H9 (cell line): ENCODE measurements at places on chromosomes 4 and X. TPM values are rescaled to one million over a fixed set of nuclear protein-coding genes. Genes with fewer than 3 reads are reported as not detected.
A peak's percentile ranks its signal among the peaks of the same experiment; 100 is the strongest.

DNA sequence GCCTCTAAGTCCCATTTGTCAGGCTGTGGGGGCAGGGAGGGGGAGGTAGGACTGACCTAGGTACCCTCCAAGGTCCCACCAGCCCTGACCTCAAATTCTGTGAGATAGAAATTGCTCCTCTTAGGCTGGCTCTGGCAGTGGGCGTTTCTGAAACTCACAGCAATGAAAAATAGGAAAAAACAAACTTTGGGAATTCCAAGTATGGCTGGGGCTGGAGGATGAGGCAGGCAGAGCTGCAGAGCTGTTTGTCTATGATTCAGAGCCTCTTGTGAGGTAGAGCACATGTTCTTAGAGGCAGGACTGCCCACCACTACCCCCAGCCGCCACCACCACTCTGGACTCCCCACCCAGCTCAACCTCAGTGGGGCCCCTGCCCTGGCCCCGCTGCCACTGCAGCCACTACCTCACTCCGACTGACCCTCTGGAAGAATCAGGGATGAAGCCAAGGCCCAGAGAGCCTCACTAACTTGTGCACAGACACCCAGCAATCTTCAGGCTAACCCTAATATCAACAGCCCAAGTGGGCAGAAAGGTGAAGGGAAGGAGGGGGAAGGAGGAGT is 98.2 kb downstream of the PJA1 start:
- no peak for DNase-seq

The KLHL34 gene
- total RNA-seq: not detected in 2 replicates

GRCh38 chr4:131302108-131302507 is 1847.0 kb upstream of the PCDH10 start:
- peak; percentile 38 for DNase-seq

- DNase-seq: no peak
These were observed 68.4 kb downstream of the LDB2 start for GRCh38 chr4:16830081-16830480.

DNA sequence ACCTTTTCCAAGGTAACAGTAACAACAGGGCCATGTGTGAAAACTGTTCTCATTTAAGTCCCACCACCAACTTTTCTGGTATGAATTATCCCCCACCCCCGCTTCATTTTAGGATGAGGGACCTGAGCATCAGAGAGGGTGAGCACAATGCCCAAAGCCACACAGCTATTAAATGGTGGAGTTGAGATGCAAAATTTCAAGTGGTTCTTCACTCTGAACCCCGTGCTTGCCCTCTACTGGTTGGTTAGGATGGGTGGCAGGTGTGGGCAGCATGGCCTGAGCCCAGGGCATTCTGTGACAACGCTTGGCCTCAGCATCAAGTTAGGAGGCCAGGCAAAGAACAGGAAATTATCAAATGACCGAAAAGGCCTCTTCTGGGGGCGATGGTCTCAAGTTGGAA is 33.5 kb downstream of the MED28 start:
- no peak for DNase-seq

DNA sequence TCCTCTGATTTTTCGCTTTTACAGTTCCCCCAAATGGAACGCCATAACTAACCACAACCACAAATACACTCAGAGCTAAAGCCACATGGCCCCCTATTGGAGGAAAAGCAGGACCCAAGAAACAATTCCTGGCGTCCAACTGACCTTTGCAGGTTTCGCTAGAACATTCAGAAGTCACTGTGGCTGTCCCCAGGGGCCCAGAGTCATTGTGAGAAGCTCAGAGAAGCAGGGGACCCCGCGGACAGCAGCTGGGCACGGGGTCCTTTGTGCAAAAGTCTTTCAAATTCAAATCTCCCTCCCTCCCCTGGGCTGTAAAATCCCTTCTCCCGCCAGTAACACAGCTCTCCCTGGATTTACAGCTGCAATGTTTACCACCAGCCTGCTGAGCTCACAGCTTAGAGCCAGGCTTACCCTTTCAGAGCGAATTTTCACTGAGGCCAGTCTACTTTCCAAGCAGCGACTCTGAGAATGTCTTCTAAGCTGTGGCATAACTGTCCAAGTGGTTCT is 214.8 kb downstream of the CRLF2 start:
- peak; percentile 75 for DNase-seq

The DMRTC1 gene
- total RNA-seq: not detected in 2 replicates

The GAGE12E gene
- not detected in 2 replicates for total RNA-seq

The SUPT20HL2 gene
- not detected in 2 replicates for total RNA-seq

The GALNTL6 gene
- 0.22 TPM in 1 of 2 replicates, not detected in the other for total RNA-seq

The EDNRA gene
- 0.75 and 1.6 TPM in 2 replicates for total RNA-seq

The GSX2 gene
- not detected in 2 replicates for total RNA-seq

DNA sequence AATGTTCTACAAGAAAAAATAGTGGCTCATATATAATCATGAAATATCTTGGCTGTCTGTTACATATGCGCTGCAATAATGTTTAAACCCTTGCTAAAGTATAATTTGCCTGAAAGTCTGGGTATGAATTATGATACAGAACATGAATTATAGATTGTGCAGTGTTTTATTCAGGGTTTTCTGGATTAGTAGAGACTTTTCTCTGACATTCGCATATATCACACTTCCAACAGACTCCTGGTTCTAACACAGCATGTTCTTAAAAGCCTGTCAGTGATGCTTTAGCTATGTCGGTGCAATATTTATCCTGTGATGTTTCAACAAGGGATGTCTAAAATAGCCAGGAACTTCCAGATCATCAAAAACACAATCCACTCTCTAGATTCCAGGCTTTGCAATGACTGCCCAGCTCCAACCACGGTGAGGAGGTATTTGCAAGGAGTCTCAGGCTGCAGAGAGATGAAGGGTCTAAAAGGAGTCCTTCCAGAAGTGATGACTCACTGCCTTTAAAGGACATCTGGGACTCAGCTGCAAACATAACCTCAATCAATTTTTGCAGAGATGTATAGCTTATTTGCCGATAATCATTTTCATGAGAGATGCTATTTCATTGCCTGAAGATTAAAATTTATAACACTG is 69.4 kb downstream of the RWDD4 start:
- DNase-seq: no peak

The FGG gene
- not detected in 2 replicates for total RNA-seq

DNA sequence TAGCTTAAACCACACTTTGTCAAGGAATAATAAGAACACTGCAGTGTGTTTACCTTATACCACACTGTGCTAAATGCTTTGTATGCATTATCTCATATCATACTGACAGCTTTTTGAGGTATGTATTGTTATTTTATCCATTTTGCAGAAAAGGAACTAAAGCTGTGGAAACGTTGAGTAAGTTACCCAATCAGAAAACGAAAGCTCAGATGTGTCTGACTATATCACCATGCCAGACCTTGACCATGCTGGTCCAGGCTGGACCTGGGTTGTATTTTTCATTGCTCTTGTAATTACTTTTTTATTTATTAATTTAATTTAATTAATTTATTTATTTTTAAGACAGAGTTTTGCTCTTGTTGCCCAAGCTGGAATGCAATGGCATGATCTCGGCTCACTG is 2.1 kb downstream of the HSD17B11 start:
- no peak for DNase-seq

GRCh38 chrX:151697522-151697921 is 2.3 kb downstream of the PRRG3 start:
- no peak for DNase-seq

The TMPRSS11F gene
- not detected in 2 replicates for total RNA-seq

- no peak for DNase-seq
These were observed 236.7 kb downstream of the NR3C2 start for GRCh38 chr4:148205476-148205875.

The STOX2 gene
- total RNA-seq: 27.5 and 28.2 TPM in 2 replicates

DNA sequence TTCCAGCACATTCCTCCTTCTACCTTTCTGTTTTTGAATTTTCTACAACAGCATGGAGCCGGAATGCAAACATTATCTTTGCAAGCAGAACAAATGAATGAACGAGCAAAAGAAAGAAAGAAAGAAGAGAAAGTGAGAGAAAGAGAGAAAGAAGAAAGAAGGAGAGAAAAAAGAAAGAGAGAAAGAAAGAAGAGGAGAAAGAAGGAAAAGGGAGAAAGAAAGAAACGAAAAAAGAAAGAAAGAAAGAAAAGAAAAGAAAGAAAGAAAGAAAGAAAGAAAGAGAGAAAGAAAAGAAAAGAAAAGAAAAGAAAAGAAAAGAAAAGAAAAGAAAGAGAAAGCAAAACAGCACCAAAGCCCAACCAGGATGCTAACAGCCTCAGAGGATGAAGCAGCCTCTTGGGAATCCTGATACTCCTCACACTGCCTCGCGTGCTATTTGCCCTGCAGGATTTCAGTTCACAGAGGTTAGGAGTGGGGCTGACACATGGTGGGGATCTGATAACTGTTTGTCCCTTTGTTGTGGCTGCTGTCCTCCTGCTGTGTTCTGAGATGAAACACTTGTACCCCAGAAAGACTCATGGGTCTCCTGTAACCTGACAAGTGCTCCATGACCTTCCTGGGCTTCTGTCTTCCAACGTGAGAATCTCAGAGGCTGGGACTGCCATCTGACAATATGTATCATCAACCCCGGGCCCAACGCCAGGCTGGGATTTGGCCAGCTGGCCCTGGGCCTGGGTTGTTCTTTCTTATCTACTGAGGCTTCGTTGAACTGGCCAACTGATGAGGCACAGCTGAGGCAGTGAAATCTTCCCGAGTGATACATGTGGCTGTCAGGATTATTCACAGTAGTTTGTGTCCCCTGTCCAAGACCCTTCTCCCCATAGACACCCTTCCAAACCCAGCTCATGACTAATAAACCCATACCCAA is 61.0 kb downstream of the SEPSECS start:
- no peak for DNase-seq

GRCh38 chr4:89657931-89658700 is 178.8 kb downstream of the SNCA start:
- DNase-seq: no peak

GRCh38 chr4:15425520-15425919 is 2.3 kb upstream of the C1QTNF7 start:
- no peak for DNase-seq

GRCh38 chr4:15536552-15537499 is 67.1 kb downstream of the CC2D2A start:
- no peak for DNase-seq

The GPR82 gene
- total RNA-seq: not detected in 2 replicates

- DNase-seq: no peak
These were observed 127.6 kb upstream of the HHIP start for GRCh38 chr4:144518181-144518895.

GRCh38 chr4:122827258-122827878 is 737 bp downstream of the FGF2 start:
- DNase-seq: no peak

The CENPVL1 gene
- 2.8 TPM in 2 replicates for total RNA-seq

GRCh38 chr4:139177049-139177868 is at the start of gene ELF2:
ELF2 (minus strand) TSS chr4:139177218; CDS start chr4:139137701, 39,517 bp downstream.
- DNase-seq: peak; percentile 94

GRCh38 chrX:107574054-107574683 is 54.1 kb upstream of the PRPS1 start:
- DNase-seq: no peak
